Dermis lymphatic vessel endothelial cell (primary cell): ENCODE measurements at places on chromosomes 2 and 18. TPM values are rescaled to one million over a fixed set of nuclear protein-coding genes. Genes with fewer than 3 reads are reported as not detected.

SPOPL gene
- 14.3 and 17.2 TPM in 2 replicates for total RNA-seq

MEP1B gene
- total RNA-seq = 0.09 TPM in 1 of 2 replicates, not detected in the other

ZC3H6 gene
- total RNA-seq = 2.5 and 3.0 TPM in 2 replicates

TLK1 gene
- 16.9 and 17.1 TPM in 2 replicates for total RNA-seq

SAG gene
- total RNA-seq = not detected in 2 replicates

GALNT13 gene
- total RNA-seq = under 0.01 and 0.60 TPM in 2 replicates

FSHR gene
- total RNA-seq = not detected in 2 replicates

GPR55 gene
- not detected in 2 replicates for total RNA-seq

GULP1 gene
- 3.3 TPM in 2 replicates for total RNA-seq
